ENCODE measurements at places on chromosomes 7 and 10.
A peak's percentile ranks its signal among the peaks of the same experiment; 100 is the strongest.

- no peak for DNase-seq
These were observed 37.1 kb downstream of the COL1A2 start for GRCh38 chr7:94431619-94432280.

DNA sequence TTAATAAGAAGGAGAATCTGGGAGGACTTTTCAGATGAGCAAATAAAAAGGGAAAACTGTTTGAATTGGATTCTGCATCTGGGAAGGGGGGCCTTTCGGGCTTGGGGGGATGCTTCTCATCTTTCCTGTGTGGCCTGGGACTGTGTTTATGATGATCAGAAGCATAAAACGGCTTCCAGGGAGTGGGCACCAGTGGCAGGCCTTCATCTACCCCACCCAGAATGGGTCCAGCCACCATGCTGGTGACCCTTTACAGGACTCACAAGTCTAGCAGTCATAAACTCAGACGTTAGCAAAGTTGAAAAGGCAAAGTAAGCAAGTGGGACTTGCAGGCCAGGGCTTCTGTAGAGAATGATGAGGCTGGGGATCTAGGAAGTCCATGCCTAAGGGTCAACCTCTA is 198.3 kb upstream of the ZMIZ1 start:
- DNase-seq, result no peak

DNA sequence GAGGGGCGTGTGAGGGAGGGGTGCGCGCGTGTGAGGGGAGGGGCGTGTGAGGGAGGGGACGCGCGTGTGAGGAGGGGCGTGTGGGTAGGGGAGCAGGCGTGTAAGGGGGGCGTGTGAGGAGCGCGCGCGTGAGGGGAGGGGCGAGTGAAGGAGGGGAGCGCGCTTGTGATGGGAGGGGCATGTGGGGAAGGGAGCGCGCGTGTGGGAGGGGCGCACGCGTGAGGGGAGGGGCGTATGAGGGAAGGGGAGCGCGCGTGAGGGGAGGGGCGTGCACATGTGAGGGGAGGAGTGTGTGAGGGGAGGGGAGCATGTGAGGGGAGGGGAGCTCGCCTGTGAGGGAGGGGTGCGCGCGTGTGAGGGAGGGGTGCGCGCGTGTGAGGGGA is 19.1 kb downstream of the MXI1 start:
- DNase-seq, result peak; percentile 74

GRCh38 chr7:135224027-135224426 is 9.6 kb upstream of the STRA8 start:
- no peak for DNase-seq

GRCh38 chr10:15715619-15716227 is 4.0 kb downstream of the ITGA8 start:
- DNase-seq, result no peak

- no peak for DNase-seq
These were observed 81.6 kb upstream of the HGF start for GRCh38 chr7:81851413-81851812.

- no peak for DNase-seq
These were observed 52.7 kb downstream of the HIPK2 start for GRCh38 chr7:139725077-139725476.

DNA sequence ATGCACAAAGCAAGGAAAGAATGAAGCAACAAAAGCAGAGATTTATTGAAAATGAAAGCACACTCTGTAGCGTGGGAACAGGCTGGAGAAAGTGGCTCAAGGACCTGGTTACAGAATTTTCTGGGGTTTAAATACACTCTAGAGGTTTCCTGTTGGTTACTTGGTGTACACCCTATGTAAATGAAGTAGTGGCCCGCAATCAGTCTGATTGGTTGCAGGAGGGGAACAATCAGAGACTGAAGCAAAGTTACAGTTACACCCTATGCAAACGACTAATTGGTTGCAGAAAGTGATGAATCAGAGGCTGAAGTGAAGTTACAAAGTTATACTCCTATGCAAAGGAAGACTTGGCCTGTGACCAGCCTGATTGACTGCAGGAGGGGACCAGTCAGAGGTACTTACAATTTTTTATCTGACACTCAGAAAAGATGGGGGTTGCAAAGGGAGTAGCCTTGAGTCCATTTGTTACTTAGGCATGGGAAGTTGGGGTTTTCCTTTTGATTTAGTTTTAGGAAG is 3.6 kb upstream of the MTPN start:
- no peak for DNase-seq

DNA sequence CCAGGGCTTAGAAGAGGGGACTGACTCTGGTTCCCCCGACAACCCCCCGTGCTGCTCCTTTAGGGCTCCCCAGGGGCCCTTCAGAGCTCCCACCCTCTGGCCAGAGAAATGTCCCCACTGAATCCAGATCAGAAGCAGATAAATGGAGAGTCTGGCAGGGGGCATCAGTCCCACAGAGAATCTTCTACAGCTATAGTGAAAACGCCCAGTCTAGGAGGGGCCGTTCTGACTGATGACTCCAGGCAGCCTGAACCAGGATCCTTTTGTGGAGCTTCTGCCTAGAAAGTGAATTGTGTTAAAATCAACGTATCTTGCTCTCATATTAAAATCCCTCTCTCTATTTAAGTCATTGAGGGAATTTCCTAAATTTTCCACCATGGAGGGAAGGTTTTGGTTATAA is 471.4 kb downstream of the LRMDA start:
- DNase-seq, result no peak

- DNase-seq, result no peak
These were observed 118.9 kb upstream of the TMEM72 start for GRCh38 chr10:44792119-44792775.

- DNase-seq, result no peak
These were observed 131.5 kb downstream of the CCDC7 start for GRCh38 chr10:32577448-32577847.

- no peak for DNase-seq
These were observed 461 bp upstream of the FIGNL1 start for GRCh38 chr7:50450590-50451032.

DNA sequence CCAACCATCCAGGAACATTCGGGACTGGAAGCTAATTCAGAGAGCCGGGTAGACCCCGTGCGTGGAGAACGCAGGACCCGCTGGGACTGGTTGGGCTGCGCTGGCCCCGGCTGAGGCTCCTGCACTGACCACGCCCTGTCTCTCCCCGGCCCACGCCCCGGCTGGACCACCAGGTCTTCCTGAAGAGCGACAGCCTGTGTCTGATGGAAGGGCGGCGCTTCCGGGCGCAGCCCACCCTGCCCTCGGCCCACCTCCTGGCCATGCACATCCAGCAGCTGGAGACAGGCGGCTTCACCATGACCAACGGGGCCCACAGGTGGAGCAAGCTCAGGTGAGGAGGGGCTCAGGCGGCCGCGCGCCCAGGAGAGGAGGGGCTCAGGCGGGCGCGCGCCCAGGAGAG is 10.2 kb upstream of the UTF1 start:
- no peak for DNase-seq

- DNase-seq, result peak; percentile 45
These were observed 391.4 kb downstream of the TNS3 start for GRCh38 chr7:47190462-47190861.

- DNase-seq, result no peak
These were observed 95.0 kb downstream of the VPS50 start for GRCh38 chr7:93327006-93327633.

DNA sequence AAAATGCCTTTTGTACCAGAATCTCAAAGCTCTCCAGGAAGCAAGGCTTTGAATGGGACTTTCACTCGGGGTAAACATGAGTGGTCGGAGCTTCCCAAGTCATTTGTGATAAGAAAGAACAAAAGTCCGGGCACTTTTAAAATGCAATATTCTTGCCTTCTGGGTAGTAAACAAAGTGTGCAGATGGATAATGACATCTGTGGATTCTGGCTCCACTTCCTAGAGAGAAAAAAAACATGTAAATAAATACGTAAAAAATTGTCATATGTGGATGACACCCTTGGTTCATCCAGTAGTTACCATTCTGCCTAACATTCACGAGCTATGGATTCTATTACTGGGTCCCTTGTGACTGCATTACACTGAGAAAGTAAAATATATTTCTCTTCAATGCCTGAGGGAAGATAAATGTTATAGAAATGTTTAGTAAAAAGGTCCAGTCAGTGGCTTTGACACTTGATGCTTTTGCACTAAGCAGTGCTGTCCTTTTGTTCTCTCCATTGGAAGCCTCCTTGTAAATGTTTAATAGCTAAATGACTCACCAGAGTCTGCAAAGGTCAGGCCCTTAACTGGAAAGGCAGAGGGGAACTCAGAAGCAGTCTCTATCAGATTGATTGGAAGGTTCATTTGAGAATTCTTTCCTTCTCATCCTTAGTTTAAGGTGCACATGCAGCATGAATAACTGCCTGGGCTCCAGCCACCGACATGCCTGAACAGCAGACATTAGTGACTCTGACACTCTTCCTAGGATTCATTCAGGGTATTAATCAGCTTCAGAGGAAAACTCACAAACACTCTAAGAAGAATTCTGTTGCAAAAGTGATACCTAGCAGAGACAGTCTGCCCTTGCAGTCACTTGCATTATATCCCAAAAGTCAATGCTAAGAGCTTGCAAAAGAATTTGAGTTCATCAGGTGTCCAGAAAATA is 11.7 kb upstream of the EDRF1 start:
- no peak for DNase-seq

DNA sequence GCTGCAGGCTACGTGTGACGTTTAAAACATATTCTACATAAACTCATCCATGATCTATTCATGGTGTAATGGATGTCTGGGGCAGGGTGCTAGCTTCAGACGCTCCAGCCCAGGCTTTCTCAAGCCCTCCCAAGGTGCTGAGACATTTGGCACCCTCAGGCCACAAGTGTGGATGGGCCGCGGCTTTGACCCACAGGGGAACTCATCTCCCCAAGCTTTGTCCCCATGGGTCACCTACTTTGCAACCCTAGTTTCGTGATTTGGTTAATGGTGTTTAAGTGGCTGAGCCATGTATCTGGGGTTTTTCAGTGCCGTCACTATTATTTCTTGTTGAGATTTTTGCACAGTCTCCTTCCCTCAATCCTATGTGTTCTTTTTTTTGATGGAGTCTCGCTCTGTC is 66.0 kb downstream of the GRK5 start:
- no peak for DNase-seq

DNA sequence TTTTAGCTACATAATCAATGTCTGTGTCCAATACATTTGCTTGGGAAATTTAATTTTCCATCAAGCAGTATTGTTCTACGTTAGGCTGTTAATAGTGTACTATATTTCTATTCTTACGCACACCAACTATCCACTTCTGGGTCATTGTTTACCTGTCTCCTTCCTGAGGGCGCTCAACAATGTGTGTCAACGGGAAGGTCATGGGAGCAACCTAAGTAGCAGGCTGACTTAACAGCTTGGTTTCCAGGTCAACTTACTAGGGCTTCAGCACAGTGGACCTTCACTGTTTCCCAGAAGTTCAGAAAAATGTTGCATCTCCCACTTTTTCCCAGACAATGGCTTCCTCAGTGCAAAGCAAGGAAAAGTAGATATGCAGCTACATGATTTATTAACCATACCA is 13.7 kb downstream of the THSD7A start:
- no peak for DNase-seq

- no peak for DNase-seq
These were observed 53.8 kb upstream of the CPXM2 start for GRCh38 chr10:123945325-123945920.

DNA sequence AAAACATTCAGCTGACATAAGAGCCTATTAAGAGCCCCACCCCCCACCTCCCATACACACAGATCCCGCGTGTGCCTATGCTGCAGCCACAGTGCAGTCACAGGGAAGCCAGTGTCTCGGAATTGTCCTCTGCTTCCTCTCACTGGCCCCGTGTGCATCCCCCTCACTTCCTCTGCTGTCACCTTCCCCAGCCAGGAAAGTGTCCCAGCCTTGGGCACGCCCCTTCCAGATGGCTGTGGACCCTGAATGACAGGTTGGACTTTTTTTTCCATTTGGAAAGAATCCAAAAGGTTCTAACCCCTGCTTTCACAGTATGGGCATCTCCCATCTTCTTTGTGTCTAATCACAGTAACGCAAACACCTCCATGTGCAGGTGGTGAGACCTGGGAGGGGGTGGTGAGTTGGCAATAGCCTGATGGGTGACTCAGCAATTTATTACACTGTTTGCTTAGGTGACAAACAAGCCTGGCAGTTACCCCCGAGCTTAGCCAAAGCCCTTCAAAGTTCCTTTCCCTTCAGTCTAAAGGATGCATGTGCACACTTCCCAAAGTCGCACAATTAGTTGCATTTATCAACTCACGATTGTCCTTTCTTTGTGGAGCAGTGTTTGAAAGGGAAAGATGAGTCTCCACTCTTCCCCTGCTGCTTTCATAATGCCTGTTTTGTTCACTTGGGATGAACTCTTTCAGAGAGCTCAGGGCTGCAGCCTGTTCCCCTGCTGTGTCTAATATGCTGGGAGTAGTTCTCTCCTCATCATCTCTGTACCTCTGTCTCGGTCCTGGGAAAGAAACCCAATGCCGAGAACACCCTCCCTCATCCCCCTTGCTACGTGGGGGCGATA is 67.5 kb upstream of the EFCAB10 start:
- no peak for DNase-seq

DNA sequence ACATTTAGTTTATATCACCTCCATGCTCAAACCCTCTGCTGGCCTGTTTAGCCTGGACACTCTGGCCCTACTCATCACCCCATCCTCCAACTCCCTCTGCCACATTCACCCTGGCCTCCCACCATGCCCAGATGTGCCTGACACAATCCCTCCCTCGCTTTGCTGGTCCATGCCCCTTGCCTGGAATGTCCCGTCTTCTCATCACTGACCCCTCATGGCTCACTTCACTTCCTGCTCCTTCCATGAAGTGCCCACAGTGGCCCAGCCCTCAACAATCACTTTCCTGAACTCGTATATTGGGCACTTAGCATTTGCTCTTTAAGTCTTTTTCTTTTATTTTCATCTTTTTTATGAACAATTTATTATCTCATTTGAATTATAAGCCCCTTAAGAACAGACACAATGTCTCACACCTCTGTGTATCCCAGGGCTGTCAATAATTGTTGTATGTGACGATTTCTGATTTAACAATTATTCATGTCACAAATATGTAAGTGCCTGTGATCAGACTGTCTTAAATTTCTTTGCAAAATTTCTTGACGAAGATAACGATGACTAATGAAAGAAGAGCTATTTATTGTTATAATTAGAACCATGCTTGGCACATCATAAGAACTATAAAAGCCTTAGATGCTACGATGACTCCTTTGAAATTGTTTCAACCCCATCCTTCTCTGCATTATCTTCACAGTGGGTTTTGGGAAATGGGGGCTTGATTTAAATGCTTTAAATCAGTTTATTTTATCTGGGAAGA is 209.9 kb upstream of the YAE1 start:
- no peak for DNase-seq

GRCh38 chr10:128489324-128490247 is 363.4 kb upstream of the MKI67 start:
- no peak for DNase-seq

DNA sequence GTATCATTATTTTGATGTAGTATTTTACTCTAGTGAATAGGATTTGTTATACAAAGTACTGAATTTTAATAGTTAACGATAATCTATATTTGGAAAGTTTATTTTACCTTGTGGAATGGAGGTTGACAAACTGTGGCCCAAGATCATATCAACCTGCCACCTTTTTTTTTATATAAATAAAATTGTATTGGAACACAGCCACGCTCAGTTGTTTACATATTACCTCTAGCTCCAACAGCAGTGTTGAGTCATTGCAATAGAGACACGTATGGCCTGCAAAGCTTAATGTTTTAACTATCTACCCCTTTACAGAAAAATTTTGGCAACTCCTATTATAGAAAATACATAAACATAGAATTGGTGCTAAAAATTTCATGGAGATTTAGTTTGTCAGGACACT is 239.3 kb downstream of the THSD7A start:
- DNase-seq, result no peak
